Right ventricle myocardium inferior (tissue), 1 donor: ENCODE measurements at places on chromosomes 11 and 22. TPM values are rescaled to one million over a fixed set of nuclear protein-coding genes. Genes with fewer than 3 reads are reported as not detected.

The MGAT3 gene
- total RNA-seq = 5.9 TPM

DNA sequence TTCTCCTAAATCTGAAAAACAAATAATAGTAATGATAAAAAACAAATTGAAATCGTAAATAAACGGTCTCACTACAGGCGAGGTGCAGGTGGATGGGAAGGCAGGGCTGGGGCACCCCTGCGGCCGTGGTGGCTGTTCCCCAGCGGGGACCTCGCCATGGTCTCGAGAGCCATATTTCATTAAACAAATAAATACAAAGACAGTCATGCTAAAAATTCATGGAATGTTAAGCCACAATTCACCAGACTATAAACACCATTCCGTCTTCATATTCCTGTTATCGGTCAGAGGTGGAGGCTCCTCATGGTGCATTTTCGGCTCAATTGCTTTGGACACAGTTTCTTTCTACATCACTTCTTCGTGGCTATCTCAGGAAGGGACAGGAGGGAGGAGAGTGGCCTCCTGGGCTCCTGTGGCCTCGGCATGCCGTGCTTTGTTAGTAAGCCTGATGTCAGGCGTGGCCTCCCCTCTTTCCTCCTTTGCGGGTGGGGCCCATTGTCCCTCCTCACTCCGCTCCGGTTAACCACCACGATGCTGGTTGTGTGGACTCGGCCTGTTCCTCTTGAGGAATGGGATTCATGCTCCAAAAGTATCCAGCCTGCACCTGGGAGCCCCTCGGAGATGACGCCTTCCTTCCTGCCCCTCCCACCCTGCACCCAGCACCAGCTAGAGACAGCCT, 16.1 kb upstream of the BRSK2 start:
- peak; percentile 17 for DNase-seq

- no peak for DNase-seq
Observed at GRCh38 chr11:23755769-23756168, 741.1 kb upstream of the LUZP2 start.

DNA sequence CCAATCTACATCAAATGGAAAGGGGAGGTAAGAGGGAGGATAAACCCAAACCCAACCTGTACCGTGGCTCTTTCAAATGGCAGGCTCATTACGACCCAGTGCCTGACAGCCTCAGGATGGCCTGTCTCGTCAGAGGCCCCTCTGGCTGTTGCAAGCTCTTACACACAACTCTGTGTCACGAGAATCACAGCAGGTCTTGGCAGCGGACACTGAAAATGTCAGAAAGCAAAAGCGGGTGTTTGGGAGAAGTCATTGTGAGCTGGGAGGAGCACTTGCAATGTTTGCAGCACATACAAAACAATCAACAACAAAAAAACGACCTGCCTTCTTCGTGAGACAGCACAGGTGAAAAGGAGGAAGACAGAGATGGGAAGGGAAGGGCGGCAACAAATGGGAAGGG, 248.1 kb downstream of the OPCML start:
- no peak for DNase-seq

GRCh38 chr11:41457216-41458014, 2.0 kb downstream of the LRRC4C start:
- DNase-seq = no peak

GRCh38 chr11:83611600-83611999, 325.4 kb upstream of the CCDC90B start:
- no peak for DNase-seq

- DNase-seq = no peak
Observed at GRCh38 chr22:47929073-47929472, 1166.6 kb downstream of the TBC1D22A start.

The CYB561A3 gene
- total RNA-seq = 14.6 TPM

GRCh38 chr22:32203181-32204039, 1.5 kb downstream of the RFPL2 start:
- DNase-seq = no peak

DNA sequence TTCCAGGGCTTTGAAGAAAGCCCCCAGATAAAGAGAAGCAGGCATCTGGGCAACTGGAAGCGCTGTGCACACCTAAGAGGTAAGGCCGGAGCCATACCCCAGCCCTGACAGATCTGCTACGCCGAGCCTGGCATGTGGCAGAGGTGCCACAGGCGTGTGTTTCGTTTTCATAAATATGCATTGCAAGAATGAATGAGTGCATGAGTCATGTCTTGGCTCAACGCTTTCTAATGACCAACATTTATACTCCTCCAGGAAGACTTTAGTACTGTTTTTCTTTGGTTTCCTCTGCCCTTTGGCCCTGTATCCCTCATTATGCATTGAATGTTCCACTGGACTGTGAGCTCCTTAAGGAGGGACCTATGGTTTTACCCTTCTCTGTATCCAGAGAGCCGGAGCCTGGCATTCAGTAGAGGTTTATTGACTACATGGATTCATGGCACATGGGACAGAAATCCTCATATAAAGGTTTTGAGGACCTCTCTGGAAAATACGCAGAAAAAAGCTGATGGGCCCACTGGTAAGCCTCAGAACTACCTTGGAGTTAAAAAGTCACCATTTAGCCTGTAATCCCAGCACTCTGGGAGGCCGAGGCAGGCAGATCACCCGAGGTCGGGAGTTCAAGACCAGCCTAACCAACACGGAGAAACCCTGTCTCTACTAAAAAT, 38.9 kb upstream of the CSNK2A3 start:
- DNase-seq = no peak

GRCh38 chr22:50082961-50083461, 2.2 kb downstream of the MLC1 start:
- DNase-seq = no peak

GRCh38 chr11:113311536-113311935, 2.8 kb upstream of the TTC12 start:
- no peak for DNase-seq

The PHLDA2 gene
- total RNA-seq = 0.65 TPM

DNA sequence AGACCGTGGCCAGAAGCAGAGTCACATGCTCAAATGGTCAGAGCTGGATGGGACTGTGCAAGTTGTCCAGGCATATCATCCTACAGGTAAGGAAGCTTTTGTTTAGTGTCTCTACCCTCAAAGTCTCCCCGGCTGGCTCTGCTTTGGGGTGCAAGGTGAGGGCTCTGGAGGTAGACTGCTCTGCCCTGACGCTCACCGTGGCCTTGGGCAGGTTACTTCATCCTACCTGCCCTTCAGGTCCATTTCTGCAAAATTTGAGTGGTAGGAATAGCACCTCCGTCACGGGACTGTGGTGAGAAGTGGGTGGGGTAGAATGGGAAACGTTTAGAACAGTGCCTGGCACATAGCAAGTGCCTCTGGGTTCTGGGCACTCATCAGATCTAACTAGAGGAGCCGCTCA, 42.2 kb downstream of the NAT10 start:
- DNase-seq = no peak

DNA sequence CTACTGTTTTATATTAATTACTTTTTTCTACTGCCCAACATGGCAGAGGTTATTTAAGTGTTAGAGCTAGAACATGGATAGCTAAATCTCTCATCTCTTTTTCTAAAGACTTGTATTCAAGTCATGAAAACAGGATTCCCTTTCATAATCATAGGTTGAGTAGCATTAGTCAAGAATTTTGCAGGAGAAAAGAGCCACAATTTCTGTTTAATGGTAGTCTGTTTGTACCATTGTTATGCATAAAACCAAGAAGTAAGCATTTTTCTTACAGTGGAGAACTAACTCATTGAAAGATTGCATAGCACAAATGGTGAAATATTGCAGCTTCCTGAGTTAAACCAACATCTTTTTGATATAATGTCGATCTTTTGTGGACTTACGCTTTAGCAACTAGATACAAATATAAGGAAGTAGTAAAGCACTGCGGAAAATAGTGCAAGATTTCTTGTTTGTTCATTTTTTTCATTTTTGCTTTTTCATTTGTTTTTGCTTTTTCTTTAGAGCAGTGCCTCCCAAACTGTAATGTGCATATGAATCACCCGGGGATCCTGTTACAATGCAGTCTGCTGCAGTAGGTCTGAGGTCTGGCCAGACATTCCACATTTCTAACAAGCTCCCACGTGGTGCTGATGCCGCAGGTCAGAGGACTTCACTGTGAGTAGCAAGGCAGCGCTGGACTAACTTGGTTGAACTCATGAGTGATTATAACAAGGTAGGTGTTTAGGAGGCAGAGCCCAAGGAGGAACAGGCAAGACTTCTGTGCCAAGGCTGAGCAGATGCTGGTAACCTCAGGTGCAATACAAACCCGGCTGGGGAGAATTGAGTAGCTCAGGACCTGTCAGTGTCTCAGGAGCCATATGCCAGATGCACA, 4.6 kb downstream of the ETS1 start:
- no peak for DNase-seq

DNA sequence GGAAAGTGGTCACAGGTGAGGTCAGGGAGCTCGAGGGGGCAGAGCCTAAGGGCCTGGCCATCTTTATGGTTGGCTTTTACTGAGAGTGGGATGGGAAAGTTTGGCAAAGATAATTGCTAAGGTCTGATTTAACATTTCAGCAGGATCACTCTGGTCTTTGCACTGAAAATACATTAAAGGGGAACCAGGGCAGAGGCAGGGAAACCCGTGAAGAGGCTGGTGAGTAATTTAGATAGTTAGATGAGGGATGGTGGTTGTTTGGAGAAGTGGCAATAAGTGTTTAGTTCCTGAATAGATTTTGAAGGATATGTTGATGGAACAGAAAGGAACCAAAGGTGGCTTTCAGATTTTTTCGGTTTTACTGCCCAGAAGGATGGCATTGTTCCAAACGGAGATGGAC, 50.8 kb downstream of the SCN3B start:
- no peak for DNase-seq

The C22orf31 gene
- total RNA-seq = not detected

The JAML gene
- total RNA-seq = 3.3 TPM

DNA sequence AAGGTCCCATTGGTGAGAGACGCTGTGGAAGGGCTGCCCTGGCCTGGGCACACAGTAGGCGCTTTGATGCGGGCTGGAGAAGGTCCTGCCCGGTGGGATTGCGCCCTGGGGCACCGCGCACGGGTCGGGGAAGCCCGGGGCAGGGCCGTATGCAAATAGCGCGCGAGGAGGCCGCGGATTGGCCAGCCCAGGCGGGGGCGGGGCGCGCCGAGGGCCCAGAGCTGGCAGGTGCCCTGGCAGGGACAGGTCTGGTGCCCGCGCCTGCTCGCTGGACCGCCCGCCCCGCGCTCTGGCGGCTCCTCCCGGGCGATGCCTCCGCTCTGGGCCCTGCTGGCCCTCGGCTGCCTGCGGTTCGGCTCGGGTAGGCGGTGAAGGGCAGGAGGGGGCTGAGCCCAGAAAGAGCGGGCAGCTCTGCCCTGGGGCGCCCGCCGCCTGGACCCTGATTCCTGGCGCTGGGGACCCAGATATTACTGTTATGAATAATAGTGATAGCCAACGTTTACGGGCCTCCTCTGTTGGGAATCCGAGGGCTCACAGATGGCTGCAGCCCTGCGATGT, at the start of gene UPK3A:
TSS of gene UPK3A (plus strand) at position 245 of the 558 bp plus-strand sequence. CDS start at position 310, 65 bp downstream.
- DNase-seq = peak; percentile 89

The SAA4 gene
- total RNA-seq = not detected

GRCh38 chr11:28730336-28730735, 622.1 kb downstream of the METTL15 start:
- no peak for DNase-seq

GRCh38 chr11:77084581-77085191, 17.9 kb downstream of the CAPN5 start:
- no peak for DNase-seq

DNA sequence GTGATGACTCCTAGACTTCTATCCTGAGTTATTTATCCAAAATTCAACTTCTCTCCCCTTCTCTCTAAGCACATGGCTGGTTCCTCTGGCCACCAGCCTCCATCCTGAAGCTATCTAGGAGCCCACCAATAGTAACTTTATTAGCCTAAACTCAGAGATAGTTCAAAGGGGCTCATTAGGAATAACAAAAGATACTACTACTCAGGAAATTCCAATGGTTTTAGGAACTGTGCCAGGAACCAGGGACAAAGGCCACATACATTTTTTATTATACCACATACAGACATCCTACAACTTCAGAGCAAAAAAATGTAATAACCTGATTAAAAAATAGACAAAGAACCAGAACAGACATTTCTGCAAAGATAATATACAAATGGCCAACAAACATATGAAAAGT, 27.9 kb downstream of the SLC25A17 start:
- no peak for DNase-seq

DNA sequence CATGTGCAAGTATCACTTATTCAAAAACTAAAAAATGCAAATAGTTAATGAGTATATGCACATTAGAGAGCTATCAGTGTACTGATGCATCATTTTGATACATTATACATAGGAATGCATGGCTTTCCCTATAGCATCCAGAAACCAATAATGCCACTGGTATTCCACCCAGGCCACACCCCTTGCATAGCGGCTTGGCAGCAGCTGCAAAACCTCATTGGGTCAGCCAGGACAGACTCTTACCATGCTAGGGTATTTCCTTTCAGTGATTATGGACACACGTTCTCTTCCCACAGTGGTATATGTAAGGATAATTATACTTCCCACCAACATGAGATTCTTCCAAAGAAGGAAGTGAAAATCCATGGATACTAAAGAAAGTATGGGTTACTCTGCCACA, 145.9 kb upstream of the PITPNB start:
- no peak for DNase-seq

GRCh38 chr11:61277186-61278000, 17.7 kb downstream of the VWCE start:
- no peak for DNase-seq
